B cell (primary cell): ENCODE measurements at places on chromosomes 2 and 18.

- no peak for DNase-seq
Observed at GRCh38 chr2:39990335-39990900, 211.4 kb upstream of the THUMPD2 start.

DNA sequence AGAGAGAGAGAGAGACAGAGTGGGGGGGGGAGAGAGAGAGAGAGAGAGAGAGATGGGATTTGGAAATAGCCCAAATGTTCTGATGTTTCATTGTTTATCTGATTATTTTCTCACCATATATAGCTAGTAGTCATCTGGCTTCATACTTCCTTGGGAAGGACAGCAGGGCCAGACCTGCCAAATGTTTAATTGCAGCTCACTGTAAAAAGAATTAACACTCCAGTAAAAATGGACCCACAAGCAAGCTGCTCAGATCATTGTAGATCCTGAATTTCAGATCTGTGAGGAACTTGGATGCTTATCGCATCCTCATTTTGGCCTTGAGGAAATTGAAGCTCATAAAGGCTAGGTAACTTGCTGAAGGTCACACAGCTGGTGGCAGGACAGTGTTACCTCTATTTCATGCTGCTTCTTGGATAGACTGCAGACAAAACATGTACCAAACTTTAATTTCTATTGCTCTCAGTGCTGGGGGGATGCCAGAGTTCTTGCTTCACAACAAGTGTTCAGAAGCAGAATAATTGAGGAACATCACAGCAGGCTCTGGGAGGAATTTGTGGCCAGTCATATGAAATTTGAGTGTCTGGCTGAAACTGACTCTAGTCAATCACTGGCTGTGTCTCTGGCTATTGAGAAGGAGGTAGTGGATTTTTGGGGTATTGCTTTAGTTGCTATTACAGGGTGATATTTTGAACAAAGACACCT, 223.5 kb downstream of the PIK3C3 start:
- no peak for DNase-seq

GRCh38 chr2:121897335-121897970, 142.0 kb downstream of the TSN start:
- no peak for DNase-seq

GRCh38 chr2:75705921-75706320, 4.8 kb downstream of the GCFC2 start:
- DNase-seq, result no peak

DNA sequence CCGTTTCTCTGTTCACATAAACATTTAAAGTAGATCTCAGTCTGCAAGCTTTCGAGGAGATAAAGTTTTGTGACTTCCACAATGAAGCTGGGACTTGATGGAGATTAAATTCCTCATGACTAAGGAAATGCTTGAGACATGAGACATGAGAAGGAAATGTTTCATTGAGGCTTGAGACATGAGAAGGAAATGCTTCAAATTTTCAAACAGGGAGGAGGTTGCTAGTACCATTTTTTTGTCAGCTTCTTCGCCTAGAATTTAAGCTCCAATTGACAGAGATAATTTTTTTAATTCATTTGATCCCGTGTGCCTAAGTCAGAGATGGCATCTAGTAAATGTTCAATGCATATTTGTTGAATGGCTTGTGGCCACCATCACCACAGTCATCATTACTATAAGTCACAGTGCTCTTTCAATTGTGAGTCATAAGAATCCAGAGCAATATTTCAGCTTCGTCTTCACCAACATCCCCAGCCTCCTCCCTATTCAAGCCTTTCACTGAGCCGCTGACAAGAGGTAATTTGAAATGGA, 543 bp upstream of the MARCHF4 start:
- DNase-seq, result no peak

GRCh38 chr2:120262761-120263428, 10.2 kb downstream of the RALB start:
- no peak for DNase-seq

GRCh38 chr2:192123847-192124246, 70.9 kb downstream of the TMEFF2 start:
- no peak for DNase-seq

GRCh38 chr2:123696799-123697410, 328.2 kb upstream of the CNTNAP5 start:
- DNase-seq, result no peak

DNA sequence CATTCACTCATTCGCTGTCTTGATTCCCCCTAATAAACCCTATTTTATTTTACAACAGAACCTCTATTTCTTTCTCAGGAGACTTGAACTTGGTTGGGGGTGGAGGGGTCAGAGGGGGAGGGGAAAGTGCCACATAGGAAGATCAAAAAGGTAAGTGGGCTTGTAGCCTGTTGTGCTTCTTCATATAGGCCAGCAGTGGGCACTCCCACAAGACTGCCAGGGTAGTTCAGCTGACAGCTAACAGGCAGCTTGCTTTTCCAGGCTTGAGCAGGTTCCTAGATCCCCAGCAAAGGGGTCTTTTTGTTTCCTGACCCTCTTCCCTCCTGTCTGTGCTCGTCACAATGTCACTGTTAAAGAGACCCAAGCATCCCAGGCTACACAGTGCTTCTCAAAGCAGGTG, 829 bp upstream of the KIAA2012 start:
- no peak for DNase-seq

DNA sequence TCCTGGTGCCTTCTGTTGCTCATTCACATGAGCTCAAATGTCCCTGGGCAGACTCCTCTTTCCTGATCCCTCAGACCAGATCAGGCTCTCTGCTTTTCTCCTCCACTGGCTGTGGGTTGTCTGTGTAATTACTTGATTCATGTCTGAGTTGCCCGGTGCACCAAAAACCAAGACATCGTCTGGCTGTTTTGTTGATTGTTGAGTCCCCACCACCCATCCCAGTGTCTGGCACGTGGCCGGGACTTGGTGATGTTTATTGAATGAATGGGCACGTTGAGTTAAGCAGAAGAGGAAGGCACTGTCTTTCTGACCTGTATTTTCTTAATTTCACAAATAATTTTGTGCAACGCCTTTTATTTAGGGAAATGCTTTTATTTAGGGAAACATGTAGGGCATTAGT, 499.1 kb upstream of the HS6ST1 start:
- DNase-seq, result no peak

- DNase-seq, result no peak
Observed at GRCh38 chr2:63000801-63001200, 49.8 kb upstream of the OTX1 start.

- DNase-seq, result no peak
Observed at GRCh38 chr18:13481331-13481730, 245.0 kb downstream of the FAM210A start.

DNA sequence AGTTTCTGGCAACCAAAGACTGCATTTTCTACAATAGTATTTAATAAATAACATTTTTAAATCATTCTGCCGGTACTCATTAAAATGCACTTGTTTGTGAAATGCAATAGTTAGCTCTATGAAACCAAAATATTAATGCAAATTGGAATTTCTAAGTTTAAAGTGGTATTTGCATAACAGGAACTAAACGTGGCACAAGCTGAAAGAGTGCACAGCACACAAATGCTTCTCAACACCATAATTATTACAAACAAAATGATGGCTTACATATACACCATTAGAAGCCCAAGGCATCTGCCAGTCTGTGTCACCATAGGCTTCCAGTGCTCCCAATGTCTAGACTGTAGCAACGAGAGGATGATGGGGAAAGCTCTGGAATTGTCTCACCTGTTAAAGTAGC, 280.5 kb downstream of the TCF4 start:
- DNase-seq, result no peak

GRCh38 chr2:142722569-142722968, 154.9 kb upstream of the KYNU start:
- no peak for DNase-seq
